A549 treated with RU486 at 1 μM for 4 hours (cell line): ENCODE measurements at places on chromosomes 5 and 9. TPM values are rescaled to one million over a fixed set of nuclear protein-coding genes. Genes with fewer than 3 reads are reported as not detected.

Gene EGR1
- total RNA-seq, result 9.3 to 15.3 TPM (median 11.8 TPM) in 5 replicates

Gene SLCO6A1
- not detected in 5 replicates for total RNA-seq

Gene CCL21
- not detected in 5 replicates for total RNA-seq

Gene FIBCD1
- total RNA-seq, result 7.6 to 16.0 TPM (median 11.0 TPM) in 5 replicates

Gene HAVCR1
- 26.0 to 44.9 TPM (median 35.2 TPM) in 5 replicates for total RNA-seq

Gene GRAMD2B
- total RNA-seq, result 0.48 to 0.98 TPM (median 0.64 TPM) in 5 replicates

Gene NEURL1B
- total RNA-seq, result 2.1 to 3.5 TPM (median 2.7 TPM) in 5 replicates

Gene DMRTA1
- 0.82 to 1.1 TPM (median 0.84 TPM) in 5 replicates for total RNA-seq

Gene ZDHHC12
- 55.5 to 94.9 TPM (median 86.5 TPM) in 5 replicates for total RNA-seq

Gene PCDHGC3
- 6.1 to 7.8 TPM (median 7.0 TPM) in 5 replicates for total RNA-seq

Gene TIMD4
- total RNA-seq, result 0.76 to 1.8 TPM (median 1.3 TPM) in 5 replicates

Gene CMBL
- 19.9 to 24.5 TPM (median 22.9 TPM) in 5 replicates for total RNA-seq

Gene CD274
- total RNA-seq, result 1.3 to 3.2 TPM (median 2.0 TPM) in 5 replicates

Gene MEIKIN
- total RNA-seq, result not detected in 5 replicates

Gene TMEM174
- not detected in 5 replicates for total RNA-seq
